H54 (cell line): ENCODE measurements at places on chromosomes 1 and 21.

- DNase-seq: no peak
Observed at GRCh38 chr21:36004441-36004840, 55.9 kb downstream of the SETD4 start.

DNA sequence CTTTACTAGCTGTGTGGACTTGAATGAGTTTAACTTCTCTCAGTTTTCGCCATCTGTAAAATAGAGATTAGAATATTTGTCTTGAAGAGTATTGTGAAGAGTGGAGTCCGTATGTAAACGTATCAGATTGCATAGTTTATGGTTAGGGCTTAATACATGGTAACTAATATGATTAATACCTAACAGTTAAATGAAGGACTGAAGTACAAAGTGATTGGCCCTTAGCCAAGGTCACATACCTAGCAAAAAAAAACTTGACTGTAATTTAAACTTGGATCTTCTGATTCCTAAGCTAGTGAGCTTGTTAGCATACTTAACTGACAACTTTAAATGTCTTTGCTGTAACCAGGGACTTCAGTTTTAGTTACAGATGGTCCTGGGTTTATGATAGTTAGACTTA is 1.9 kb downstream of the GIPC2 start:
- DNase-seq: no peak

GRCh38 chr1:178953538-178954324 is 72.0 kb upstream of the FAM20B start:
- DNase-seq: no peak

- DNase-seq: peak; percentile 23
Observed at GRCh38 chr1:21966247-21967000, 10.4 kb upstream of the CELA3B start.

DNA sequence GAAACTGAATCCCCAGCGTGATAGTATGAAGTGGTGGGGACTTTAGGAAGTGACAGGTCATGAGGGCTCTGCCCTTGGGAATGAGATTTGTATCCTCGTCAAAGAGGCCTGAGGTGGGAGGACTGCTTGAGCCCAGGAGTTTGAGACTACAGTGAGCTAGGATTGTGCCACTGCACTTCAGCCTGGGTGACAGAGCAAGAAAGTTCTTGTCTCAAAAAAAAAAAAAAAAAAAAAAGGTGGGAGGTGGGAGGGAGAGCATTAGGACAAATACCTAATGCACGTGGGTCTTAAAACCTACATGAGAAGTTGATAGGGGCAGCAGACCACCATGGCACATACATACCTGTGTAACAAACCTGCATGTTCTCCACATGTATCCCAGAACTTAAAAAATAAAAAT is 24.0 kb upstream of the RERE start:
- DNase-seq: no peak

- no peak for DNase-seq
Observed at GRCh38 chr1:230400007-230400344, 26.2 kb downstream of the PGBD5 start.

- no peak for DNase-seq
Observed at GRCh38 chr21:38183961-38184360, 72.8 kb upstream of the KCNJ15 start.

GRCh38 chr1:219442611-219443061 is 170.3 kb downstream of the ZC3H11B start:
- no peak for DNase-seq

DNA sequence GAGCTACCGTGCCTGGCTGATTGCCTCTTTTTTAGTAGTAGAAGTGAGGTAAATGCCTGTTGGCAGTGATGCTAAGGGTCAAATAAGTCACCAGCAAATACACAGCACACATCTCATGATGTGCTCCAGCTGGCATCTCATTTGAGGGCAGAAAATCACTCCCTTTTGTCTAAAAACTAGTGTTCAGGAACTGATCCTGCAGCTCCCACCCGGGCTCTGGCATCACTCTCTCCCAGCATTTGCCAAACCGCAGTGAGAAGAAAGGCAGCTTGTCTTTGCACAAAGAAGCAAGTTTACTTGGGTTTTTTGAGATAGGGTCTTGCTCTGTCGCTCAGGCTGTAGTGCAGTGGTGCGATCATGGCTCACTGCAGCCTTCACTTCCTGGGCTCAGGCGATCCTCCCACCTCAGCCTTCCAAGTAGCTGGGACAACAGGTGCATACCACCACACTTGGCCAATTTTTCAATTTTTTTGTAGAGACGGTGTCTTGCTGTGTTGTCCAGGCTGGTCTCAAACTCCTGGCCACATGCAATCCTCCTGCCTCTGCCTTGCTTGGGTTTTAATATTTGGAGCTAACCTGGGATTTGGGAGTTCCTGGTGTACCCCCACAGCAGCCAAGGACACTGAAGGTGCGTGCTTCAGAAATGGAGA is 4.1 kb downstream of the RBP7 start:
- no peak for DNase-seq

GRCh38 chr21:33299181-33299752 is 25.5 kb upstream of the IFNAR1 start:
- DNase-seq: no peak

GRCh38 chr1:31297277-31298247 is 730 bp downstream of the ZCCHC17 start:
- DNase-seq: no peak

DNA sequence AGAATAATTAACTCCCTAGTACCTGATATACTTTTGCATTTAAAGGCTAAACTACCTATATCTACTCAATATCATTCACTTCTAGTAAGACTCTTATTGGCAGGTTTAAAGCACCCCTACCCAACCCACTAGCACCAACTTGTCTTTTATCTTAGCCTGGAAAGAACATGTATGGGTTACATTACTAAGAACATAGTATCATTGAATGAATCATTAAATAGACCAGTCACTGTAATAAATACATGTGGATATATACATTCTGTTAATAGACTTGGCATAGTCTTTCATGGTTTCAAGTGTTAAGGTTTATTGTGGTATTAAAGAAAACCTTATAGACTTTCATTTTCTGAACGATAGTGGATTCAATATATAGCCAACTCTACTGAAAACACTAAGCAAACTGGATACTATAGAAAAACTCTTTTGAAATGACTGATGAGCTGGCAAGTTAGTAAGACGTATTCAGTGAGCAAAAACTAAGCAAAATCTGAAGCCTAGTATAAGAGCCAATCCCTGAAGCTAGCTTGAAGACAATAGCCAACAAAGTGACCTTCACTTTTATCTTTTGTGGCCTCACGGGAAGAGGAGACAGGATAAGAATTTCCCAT is 10.3 kb downstream of the HIVEP3 start:
- no peak for DNase-seq

DNA sequence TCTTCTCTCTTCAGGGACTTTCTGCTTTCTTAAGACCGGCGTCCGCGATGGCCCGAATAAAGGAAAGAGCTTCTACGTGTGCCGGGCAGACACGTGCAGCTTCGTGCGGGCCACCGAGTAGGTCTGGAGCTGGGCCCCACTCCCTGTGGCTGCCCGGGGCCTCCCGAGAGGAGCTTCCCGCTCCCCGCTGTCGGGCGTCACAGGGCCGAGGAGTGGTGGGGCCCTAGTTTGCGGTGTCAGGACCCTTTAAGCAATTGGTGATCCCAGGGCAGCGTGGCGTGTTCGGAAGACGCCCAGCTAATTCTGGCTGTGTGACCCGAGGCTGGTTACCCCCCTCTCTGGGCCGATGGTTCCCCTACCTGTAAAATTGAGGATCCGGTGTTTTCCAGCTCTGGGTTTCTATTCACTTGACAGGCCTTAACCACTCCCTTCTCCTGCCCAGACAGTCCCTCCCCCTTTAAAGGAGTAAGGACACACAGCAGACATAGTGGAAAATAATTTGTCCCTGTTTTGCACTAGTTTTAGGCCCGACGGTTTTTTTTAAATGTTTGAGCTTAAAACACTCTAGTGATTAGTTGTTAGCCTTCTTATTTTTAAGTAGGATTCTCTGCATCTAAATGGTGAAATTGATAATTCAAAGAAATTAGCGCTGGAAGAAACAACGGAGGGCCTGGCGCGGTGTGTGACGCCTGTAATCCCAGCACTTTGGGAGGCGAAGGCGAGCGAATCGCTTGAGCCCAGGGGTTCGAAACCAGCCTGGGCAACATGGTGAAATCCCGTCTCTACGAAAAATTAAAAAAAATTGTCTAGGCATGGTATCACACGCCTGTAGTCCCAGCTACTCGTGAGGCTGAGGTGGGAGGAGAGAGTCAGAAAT is 553 bp downstream of the TTF2 start:
- DNase-seq: peak; percentile 37

GRCh38 chr1:221888801-221889200 is 146.9 kb upstream of the DUSP10 start:
- no peak for DNase-seq

DNA sequence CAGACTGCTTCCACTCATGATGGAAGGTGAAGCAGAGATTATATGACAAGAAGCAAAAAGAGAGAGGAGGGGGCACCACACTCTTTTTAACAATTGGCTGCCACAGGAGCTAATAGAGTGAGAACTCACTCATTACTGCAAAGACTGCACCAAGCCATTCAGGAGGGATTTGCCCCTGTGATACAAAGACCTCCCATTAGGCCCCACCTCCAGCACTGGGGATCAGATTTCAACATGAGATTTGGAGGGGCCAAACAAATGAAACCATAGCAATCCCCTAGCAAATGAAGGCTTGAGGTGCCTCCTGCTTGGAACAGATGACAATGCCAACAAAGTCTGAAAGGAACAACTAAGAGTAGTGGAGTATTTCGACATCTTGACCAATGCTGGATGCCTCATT is 122.5 kb upstream of the COA6 start:
- no peak for DNase-seq

DNA sequence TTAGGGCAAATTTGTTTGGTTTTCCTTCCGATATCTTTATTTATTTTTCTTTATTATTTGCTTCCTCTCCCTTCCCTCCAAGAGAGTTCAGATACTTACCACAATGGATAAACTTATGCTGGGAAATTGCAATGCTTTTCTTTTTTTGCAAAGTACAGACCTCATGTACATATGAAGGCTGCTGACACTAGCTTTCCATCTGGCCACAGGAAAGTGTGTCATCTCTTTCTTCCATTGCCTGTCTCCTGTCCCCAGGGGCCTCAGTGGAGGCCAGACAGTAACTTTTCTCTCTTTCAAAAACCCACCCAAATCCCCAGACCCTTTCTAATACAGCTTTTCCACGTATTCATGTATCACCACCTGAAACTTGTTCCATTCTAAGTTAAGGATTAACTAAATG is 73.9 kb downstream of the ST6GALNAC3 start:
- DNase-seq: no peak

- DNase-seq: no peak
Observed at GRCh38 chr21:35954066-35954465, 106.3 kb downstream of the SETD4 start.

- no peak for DNase-seq
Observed at GRCh38 chr1:233343262-233343661, 15.7 kb downstream of the MAP3K21 start.

- no peak for DNase-seq
Observed at GRCh38 chr1:216123446-216124191, 299.6 kb downstream of the USH2A start.

DNA sequence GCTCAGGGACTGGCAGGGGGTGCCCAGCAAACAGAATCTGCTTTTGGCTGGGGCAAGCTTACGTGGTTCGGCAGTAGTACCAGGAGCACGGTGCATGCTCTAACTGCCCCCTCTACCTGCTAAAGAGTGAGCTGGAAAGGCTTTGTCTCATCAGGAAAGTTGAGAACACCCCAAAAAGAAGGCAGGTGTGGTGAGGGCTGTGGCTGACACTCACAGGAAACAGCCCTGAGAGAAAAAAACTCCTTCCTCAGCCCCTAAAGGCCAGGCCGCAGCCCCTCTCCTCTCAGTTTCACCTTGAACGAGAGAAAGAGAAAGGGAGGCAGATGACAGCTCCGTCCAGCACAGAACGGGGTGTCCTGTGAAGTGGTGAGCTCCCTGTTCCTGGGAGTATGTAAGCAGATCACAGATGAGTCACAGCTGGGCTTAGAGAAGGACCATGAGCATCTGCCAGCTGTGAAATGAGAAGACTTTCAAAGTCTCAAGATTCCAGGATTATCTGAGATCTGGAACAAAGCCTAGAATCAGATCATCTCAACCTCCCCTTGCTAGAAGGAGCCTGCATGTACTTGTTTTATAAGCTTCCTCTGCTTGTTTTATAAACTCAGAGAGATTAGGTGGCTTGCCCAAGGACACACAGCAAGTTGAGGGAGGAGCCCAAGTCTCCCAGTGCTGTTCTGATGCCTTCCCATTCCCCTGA is 13.4 kb downstream of the LAPTM5 start:
- DNase-seq: no peak

DNA sequence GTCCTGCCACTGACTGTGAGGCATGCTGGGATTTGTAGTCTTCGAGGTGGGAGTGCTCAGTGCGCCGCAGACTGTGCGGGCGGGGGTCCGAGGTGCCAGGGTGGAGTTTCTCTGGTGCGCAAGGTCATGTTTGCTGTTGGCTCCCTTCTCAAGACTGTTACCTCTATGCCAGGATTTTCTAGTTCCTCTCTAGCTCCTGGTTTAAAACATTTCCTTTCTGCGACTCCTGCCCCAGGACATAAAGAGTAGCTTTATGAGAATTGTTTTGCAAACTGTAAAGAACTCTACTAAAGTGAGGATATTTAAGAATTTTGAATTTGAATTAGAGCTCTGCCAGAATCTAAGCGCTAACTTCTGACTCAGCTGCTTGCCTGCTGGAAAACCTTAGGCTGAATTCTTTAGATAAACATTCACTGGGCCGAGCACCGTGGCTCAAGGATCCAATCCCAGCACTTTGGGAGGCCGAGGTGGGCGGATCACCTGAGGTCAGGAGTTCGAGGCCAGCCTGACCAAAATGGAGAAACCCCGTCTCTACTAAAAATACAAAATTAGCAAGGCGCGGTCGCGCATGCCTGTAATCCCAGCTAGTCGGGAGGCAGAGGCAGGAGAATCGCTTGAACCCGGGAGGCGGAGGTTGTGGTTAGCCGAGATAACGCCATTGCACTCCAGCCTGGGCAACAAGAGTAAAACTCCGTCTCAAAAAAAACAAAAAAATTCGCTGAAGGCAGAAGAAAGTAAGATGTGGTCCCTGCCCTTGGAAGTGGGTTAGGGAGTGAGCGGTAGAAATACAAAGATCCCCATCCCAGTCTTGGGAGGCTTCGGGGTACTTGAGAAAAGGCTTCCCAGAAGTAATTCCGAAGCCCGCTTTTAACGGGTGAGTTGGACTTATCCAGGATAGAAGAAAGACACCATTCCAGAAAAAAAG is 992 bp upstream of the USP48 start:
- peak; percentile 69 for DNase-seq

- DNase-seq: no peak
Observed at GRCh38 chr1:20596106-20596505, 7.2 kb downstream of the CDA start.

DNA sequence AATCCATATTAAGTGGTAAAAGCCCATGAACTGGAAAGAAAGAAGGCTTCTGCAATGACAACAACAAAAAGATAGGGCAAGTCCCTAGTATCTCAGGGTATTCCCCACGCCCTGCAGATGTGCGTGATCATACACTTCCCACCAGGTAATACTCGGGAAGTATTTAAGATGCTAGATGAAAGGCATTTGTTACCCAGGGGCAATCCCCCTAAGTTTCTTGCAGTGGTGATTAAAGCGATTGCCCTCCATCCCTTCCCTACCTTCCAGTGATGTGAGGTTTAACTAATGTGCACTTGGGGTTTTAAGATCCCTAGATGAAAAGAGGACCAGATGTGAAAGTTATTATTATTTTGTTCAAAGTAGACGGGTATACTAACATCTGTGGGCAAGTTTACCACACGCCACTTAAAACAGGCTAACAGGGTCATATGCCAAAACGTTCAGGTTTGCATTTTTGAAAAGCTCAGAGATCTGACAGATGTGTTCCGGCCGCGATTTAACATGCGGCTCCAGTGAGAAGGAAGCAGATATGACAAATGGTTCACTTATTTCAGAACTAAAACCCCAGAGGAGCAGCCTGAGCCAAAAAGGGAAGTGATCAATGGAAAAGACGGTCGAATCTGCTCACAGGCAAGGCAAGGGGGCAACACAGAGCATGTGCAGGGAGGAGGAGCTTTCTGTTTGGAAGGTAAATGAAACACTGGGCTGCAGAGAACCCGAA is 17.4 kb downstream of the TIAM1 start:
- no peak for DNase-seq
